ENCODE measurements at places on chromosomes 3 and 15.

DNA sequence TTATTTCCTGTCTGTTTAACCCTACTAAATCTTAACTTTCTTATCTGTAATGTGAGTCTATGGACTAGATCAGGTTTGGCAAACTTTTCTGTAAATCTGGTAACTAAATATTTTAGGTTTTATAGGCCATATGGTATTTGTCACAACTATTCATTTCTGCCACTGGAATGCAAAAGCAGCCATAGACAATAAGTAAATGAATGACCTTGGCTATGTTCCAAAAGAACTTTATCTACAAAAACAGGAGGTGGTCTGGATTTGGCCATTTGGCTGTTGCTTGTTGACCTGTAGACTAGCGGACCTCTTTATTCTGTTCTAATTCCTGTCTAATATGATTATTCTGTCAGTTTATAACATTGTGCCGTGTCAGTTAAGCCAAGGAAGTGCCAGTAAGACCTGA is 314.2 kb downstream of the LPP start:
- no peak for DNase-seq

GRCh38 chr15:50241684-50242450 is 23.7 kb downstream of the HDC start:
- peak; percentile 54 for DNase-seq

GRCh38 chr3:31232055-31233025 is 300.4 kb upstream of the STT3B start:
- no peak for DNase-seq

- DNase-seq, result no peak
Measured at GRCh38 chr3:113136544-113136943, 74.8 kb upstream of the BOC start.

- DNase-seq, result no peak
Measured at GRCh38 chr15:92050220-92050898, 196.9 kb downstream of the SLCO3A1 start.

- DNase-seq, result no peak
Measured at GRCh38 chr15:39270221-39270855, 310.5 kb upstream of the THBS1 start.

DNA sequence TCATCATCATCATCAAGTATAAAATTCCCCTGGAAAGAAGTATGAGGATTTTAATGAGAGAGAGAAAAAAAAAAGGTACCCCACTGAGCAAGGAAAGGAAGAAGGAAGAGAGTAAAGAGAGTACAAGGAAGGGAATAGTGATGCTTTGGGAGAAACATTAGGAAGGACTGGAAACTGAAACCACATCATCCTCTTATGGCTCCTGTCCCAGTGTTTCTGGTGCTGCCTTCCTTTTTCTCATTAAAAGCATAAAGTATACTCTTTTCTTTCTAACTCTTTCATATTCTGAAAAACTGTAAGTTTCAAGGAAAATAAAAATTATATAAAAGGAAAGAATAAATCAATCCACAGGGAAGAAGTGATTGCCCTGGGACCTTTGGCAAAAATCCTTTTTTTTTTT is 616.4 kb upstream of the CBLB start:
- DNase-seq, result no peak

DNA sequence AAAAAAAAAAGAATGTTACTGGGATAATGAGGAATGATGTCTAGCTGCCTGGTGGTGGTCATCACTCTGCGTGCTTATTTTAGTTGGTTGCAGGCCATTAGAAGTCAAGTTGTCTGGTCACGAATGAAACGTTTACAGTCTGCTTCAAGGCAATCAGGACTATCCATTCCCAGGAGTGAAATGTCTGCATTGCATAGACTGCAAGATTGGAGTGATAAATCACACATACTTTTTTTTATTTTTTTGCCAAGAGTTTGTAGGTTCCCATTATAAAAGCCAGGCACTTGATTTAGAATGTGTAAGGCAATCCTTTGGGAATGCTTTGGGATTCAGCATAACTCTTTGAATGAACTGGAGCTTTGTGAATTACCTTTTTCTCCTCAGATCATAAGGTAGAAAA is 132.3 kb downstream of the STAC start:
- no peak for DNase-seq

- no peak for DNase-seq
Measured at GRCh38 chr15:75177360-75178071, 24.2 kb upstream of the C15orf39 start.

GRCh38 chr3:32321095-32321790 is 70.4 kb upstream of the CMTM7 start:
- no peak for DNase-seq

DNA sequence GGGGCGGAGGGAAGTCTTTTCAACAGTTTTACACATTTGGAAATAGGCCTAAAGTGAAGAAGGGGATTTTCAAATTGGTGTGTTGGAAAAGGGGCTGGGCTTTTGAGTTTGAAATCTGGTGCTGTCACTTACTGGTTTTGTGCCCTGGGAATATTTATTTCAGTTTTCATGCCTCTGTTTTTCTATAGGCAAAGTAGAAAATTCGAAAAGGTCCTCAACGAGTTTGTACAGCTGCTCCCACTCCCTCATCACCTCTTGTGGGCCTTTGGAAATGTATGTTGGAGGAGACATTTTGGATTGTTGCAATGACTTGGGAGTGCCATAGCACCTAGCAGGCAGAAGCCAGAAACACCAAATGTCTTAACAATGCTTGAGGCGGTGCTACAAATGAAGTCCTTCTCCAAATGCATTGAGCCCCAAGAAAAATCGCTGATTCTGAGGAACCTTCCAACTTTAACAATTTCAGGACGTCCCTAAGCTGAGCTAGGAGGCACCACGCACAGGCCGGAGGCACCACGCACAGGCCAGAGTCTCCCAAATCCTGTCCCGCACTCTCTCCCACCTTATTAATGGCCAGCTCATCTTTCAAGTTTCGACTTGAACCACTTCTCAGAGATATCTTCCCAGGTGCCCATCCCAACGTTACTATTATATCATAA is 639 bp upstream of the POLR2M start:
- no peak for DNase-seq

GRCh38 chr3:149167898-149168297 is 38.5 kb downstream of the HPS3 start:
- DNase-seq, result no peak

GRCh38 chr3:128412180-128413002 is 54.3 kb downstream of the DNAJB8 start:
- DNase-seq, result no peak

DNA sequence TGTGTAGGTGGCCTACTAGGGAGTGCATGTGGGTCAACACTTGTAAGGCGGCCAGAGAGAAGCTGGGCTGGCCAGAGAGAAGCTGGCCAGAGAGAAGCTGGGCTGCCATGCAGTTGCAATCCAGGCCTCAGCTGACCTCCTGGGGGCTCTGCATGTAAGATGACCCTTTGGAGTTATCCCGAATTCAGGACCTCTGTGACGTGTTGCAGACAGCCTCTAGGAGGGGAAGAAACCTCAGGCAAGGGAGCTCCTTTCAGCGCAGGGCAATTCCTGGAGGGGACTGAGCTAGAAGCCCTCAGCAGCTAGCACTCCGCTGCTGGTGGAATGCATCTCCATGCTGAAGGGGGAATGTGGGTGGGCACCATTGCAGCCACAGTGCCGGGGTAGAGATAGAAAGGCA is 15.8 kb upstream of the KBTBD12 start:
- no peak for DNase-seq

- peak; percentile 95 for DNase-seq
Measured at GRCh38 chr3:46488735-46489361, 8.9 kb upstream of the RTP3 start.

- DNase-seq, result no peak
Measured at GRCh38 chr15:69305933-69306568, 7.3 kb downstream of the PAQR5 start.

GRCh38 chr3:42894698-42895579 is 11.0 kb upstream of the ZNF662 start:
- DNase-seq, result no peak

GRCh38 chr3:193869221-193870201 is 266.4 kb upstream of the HES1 start:
- DNase-seq, result peak; percentile 44

DNA sequence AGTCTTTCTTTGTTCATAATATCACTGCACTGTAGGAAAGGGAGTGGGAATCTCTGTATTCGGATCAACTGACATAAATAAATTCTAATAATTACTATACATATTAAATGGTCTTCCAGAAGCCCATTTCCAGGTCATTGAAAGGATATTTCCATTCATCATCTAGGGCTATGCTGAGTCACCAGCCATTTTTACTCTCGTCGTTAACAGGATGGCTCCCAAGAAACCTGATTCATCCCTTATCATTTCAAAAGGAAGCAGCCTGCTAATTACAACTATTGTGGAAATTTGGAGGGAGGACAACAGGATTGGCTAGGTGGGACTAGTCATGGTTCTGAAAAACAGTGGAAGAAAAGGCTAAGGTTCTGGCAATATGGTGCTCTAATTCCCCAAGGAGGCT is 13.6 kb downstream of the GMNC start:
- DNase-seq, result no peak

DNA sequence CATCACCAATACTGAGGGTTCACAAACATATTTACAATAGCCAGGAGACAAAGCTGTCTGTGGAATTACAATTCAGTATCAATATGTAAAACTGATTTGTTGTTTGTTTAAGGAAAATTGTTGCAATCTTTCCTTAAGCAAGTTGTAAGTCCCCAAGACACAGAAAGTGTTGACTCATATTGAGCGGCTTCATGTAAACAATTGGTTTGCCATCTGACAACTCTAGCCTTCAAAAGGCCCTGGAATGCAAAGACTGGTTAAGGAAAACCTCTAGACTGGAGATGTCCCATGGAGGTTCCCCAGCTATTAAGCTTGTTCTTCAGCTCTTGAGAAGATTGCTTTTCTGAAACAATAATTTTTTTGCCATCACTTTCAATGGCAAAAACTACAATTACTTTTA is 283.7 kb upstream of the PROK2 start:
- no peak for DNase-seq

GRCh38 chr15:101018450-101018849 is 99.3 kb downstream of the LRRK1 start:
- DNase-seq, result no peak

GRCh38 chr15:66730168-66731021 is 28.4 kb downstream of the SMAD6 start:
- peak; percentile 52 for DNase-seq

- no peak for DNase-seq
Measured at GRCh38 chr3:63015614-63016309, 140.5 kb upstream of the CADPS start.

DNA sequence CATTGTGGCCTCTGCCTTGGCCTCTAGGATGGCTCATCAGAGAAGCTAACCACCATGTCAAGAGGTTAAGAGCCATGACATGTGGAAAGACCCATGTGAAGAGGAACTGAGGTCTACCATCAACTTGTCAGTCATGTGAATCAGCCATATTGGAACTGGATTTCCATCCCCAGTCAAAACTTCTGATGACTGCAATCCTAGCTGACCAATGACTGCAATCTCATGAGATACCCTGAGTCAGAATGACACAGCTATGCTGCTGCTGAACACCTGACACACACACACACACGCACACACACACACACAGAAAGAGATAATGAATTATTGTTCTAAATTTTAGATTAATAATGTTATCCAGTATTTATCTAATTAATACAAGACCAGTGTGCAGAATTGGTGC is 337.5 kb upstream of the LMCD1 start:
- DNase-seq, result no peak

- DNase-seq, result peak; percentile 91
Measured at GRCh38 chr3:4834403-4834866, 144.8 kb upstream of the BHLHE40 start.

- no peak for DNase-seq
Measured at GRCh38 chr3:185789891-185790830, 34.7 kb downstream of the IGF2BP2 start.

DNA sequence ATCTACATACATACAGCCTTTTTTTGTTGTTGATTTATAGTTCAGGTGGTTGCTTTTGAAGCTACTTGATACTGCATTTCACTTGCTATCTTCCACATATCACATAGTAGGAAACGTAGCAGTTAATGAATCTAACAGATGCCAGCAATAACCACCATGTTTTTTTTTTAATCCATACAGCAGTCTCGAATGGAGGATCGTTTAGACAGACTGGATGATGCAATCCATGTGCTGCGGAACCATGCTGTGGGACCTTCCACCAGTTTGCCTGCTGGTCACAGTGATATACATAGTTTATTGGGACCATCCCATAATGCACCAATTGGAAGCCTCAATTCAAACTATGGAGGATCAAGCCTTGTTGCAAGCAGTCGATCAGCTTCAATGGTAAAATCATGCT is 123.2 kb upstream of the CGNL1 start:
- no peak for DNase-seq

GRCh38 chr3:63364495-63364894 is 86.4 kb downstream of the SYNPR start:
- DNase-seq, result no peak

- DNase-seq, result no peak
Measured at GRCh38 chr15:67094001-67094826, 28.8 kb downstream of the SMAD3 start.

DNA sequence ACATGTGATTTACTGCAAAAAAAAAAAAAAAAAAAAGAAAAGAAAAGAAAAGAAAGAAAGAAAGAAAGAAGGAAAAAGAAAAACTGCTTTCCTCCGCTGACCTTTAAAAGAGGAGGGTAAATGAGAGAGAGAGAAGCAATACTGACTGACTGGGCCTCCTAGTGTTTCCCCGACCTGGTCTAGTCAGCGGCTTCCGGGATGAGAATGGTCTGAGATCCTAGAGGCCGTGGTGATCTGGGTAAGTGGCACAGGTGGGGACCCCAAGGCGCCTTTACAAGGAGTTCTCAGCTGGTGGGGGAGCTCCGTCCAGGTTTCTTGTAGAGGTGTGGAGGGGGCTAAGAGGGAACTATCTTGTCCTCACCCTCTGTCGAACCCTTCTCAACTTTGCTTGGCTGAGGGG is 223.1 kb downstream of the MEIS2 start:
- DNase-seq, result no peak

- no peak for DNase-seq
Measured at GRCh38 chr3:197428952-197429351, 126.8 kb downstream of the BDH1 start.
